ENCODE measurements at places on chromosomes 1 and 21.
A peak's percentile ranks its signal among the peaks of the same experiment; 100 is the strongest.

DNA sequence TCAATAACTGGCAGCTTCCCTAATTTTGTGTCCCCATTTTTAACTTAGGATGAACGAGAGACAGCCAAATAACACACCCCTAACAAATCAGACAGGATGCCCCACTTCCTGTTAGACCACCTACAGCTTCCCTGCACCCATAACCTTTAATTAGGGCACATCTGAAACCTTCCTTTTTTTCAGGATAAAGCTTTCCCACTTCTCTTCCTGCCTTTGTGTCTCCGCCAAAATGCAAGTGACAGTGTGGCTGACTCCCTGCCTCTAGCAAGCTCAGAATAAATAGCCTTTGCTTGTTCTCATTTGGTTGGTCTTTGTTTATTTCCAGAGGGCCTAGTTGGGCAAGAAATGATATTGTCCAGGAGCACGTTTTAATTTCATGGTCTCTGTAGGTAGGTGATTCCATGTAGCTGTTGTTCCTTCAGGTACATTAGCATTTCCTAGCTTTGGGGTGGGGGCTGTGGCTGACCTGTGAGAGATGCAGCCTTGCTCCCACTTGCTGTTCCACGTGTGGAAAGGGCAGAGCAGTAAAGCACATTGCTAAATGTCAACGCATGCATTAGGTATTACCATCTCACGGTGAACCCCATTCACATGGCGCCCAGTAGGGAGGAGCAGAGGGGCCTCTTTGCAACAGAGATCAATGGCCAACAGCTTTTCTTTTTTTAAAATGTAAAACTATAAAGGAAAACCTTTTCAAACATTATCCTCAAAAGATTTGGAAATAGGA, 154.9 kb downstream of the ST6GALNAC3 start:
- no peak for ATAC-seq

DNA sequence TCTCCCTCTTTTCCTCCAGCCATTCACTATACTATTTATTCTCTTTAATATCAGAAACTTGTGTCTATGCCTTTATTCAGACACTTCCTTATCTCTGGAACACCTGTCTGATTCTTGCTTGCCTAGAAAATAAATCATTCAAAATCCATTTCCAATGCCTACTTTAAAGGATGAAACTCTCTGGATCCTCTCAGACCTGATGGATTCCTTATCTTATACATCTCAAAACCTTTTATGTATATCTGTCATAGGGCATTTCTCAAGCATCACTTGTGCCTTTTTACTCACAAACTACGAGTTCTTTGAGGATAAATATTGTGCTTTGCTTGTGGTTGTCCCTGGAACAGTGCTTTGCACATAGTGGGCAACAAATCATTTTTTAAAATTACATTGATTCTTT, 3.8 kb upstream of the ATP6V1G3 start:
- ATAC-seq, result no peak

GRCh38 chr1:229452956-229453801, 19.3 kb upstream of the ACTA1 start:
- no peak for ATAC-seq

- ATAC-seq, result no peak
These were observed 1.7 kb upstream of the DUSP10 start for GRCh38 chr1:221743416-221744208.

DNA sequence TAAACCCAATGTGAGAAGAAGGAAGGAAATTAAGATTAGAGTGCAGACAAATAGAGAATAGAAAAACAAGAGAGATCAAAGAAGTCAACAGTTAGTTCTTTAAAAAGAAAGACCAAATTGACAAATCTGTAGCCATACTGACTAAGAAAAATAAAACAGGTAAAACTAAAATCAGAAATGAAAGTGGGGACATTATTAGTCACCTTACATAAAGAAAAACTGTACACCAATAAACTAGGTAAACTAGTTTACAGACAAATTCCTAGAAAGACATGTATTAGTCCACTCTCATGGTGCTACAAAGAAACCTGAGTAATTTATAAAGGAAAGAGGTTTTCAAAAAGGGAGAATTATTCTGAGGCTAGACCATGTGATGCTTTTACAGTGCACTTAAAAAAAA, 22.3 kb downstream of the BLZF1 start:
- ATAC-seq, result no peak

GRCh38 chr1:240611228-240611618, 732 bp downstream of the GREM2 start:
- no peak for ATAC-seq

- peak; percentile 47 for ATAC-seq
These were observed 10.1 kb upstream of the MEF2D start for GRCh38 chr1:156510709-156511108.

- no peak for ATAC-seq
These were observed 308.8 kb downstream of the KIF26B start for GRCh38 chr1:245463392-245464165.

DNA sequence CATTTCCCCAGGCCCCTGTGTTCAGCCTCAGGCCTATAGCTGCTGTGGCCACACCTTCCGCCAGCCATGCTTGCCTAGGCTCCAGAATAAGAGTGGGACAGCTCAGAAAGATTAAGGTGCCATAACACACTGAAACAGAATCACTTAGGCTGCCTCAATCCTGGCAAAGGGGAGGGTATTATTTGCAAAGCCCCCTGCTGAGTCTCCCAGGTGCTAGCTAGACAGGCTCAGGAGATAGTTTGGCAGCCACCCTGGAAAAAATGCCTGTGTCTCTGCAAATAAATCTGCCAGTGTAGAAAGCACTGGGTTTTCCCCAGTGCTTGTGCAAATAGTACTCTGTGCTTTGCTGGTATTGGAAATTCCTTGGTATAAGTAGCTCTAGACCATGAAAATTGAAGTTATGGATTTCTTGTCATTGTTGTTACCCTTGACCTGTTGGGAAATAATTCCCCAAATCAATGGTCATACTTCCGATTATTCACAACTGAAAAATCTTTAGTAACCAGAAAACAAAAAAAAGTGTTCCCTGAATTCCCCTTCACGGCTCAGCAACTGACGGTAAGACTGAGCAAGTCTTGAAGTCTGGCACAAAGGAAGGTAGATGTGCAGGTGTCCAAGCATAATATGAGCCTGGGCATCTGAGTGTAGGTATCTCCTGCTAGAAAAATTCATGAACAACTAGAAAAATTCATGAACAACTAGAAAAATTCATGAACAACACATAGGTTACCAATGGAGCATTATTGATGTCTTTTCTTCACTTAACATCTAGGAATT, 56.9 kb downstream of the PROX1 start:
- ATAC-seq, result no peak

- no peak for ATAC-seq
These were observed 9.8 kb downstream of the SAMD13 start for GRCh38 chr1:84311296-84311695.
